Muscle of back (tissue), 13 donors: ENCODE measurements at places on chromosomes 7 and 10.

GRCh38 chr7:151951672-151952338 is 4.4 kb upstream of the GALNTL5 start:
- no peak for DNase-seq

DNA sequence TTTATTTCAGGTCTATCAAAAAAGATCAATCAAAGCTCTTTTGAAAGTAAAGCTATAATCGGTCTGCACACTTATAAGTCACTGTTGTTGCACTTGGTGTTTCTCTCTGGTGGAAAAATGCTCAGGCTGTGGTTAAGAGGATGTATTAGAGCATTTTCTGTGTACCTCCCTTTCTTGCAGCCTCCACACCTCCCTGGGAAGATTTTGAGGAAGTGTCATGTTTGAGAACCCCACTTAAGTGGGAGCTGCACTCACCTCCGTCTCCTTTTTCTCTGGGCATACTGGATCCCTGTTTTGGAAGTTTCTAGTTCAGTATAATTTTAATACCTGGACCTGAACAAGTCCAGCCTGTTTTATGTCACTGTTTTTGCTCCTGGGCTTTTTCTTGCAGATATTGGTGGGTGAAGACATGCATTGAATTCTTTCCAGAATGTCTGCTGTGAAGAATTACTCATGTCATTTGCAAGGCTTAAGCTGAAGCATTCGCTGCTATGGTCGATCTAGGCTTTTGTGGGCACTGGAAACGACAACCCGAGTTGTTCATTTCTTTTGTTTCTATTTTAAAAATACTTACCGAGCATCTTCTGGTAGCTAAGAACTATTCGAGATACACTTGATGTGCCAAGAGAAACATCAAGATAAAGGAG is 36.6 kb downstream of the TCF7L2 start:
- no peak for DNase-seq

- DNase-seq = peak; percentile 41
Observed at GRCh38 chr10:96229568-96230030, 41.8 kb downstream of the BLNK start.

- DNase-seq = no peak
Observed at GRCh38 chr7:100736671-100737070, 3.3 kb downstream of the ZAN start.

- DNase-seq = no peak
Observed at GRCh38 chr7:6254866-6255265, 17.6 kb downstream of the CYTH3 start.

- DNase-seq = no peak
Observed at GRCh38 chr7:90404777-90405176, 1.5 kb downstream of the CLDN12 start.

GRCh38 chr7:33807779-33808482 is 97.4 kb upstream of the BMPER start:
- DNase-seq = no peak
